Stimulated activated CD8-positive, alpha-beta memory T cell treated with anti-CD3 and anti-CD28 coated beads, Interleukin-15, amount 100 ng/mL, for 48 hours (primary cell): ENCODE measurements at places on chromosomes 13 and 19.
A peak's percentile ranks its signal among the peaks of the same experiment; 100 is the strongest.

GRCh38 chr19:53958168-53958571 lies 4.6 kb upstream of the CACNG8 start:
- DNase-seq: no peak

DNA sequence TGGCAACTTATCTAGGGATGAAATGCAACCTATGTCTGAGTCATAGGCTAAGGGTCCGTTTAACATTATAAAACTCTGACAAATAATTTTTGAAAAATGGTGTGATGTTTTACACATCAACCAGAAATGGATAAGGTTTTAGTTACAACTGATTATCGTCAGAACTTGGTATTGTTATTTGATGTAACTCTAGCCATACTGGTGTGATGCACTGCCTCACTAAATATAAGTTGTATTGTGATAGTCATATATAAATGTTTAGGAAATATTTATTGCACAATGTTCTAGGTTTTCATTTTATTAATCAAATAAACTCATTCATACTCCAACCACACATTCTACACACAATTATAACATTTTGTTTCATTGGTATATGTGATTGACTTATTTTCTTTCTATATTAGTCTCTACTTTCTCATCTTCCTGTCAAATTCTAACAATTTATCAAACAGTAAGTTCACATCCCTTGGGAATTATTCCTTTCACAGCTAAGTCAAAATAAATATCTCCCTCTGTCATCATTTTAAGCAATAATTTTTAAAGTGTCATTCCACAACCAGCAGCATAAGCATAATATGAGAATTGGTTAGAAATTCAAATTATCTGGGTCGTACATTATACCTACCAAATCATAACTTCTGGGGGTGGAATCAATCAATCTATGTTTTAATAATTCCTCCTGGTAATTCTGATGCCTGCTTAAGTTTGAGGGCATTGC lies 873.9 kb downstream of the SLITRK1 start:
- DNase-seq: no peak

DNA sequence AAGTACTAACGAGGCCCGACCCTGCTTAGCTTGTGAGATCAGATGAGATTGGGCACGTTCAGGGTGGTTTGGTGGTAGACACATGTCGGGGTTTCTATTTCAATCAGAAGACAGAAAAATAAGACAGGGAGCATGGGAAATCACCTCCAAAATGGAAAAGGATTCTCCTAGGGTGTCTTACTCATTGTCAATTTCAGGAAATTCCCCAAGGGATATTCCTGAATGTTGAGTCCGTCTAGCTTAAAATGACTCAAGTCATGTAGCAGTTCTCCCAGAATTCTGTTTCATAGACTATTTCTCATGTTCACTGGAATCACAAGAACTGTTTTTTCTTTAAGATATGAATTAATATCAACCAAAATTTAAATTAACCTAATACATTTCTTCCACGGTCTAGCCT lies 380.1 kb downstream of the EFNB2 start:
- DNase-seq: no peak

DNA sequence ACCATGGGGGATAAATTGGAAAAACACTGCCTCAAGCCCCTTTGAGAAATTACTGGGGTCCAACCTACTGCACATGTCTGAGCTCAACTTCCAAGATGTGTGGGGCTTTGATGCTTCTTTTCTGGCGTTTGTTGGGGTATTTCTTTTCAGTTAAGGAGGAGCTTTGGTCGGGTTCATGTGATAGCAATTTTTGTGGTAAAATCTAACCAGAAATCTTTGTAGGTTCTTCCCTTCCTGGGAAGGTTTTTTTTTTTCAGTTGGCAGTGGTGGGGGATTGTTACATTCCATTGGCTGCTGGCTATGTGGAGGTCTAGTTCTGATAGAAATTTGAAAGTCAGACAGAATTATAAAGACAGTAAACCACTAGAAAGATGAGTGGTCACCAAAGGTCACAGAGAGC lies 327.8 kb downstream of the ATP8A2 start:
- DNase-seq: no peak

GRCh38 chr13:50205581-50205980 lies 190.3 kb downstream of the KCNRG start:
- no peak for DNase-seq

DNA sequence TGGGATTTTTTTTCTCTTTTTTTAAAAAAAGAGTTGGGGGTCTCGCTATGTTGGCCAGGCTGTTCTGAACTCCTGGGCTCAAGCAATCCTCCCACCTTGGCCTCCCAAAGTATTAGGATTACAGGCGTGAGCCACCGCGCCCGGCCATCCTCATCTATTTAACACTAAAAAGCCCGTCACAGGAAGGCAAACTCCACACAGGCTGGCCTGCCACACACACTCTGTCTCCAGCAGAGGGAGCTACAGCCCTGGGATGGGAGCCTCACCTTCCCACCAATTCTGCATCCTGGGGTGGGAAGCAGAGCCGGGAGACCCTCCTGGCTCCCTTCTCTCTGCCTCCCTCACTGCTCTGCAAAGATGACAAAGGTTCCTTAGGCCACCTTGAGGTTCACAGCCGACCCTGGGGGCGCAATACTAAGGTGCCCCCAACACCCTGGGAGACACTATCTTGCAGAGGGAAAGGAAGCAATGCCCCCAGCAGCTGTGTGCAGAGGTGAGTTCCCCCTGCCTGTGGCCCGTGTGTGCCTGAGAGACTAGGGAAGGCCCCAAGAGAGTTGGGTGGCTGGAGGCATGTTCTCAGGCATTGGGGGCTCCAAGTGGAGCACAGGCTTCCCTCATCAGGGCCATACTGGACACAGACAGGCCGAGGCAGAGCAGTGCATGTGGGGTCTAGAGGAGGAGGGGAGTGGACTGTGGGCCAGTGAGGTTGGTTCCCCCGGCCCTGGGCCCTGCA lies 27.4 kb upstream of the TIMM44 start:
- no peak for DNase-seq

GRCh38 chr19:41235480-41235879 lies 16.5 kb downstream of the AXL start:
- DNase-seq: no peak

- no peak for DNase-seq
These were observed 300.7 kb downstream of the DCT start for GRCh38 chr13:94178625-94179244.

DNA sequence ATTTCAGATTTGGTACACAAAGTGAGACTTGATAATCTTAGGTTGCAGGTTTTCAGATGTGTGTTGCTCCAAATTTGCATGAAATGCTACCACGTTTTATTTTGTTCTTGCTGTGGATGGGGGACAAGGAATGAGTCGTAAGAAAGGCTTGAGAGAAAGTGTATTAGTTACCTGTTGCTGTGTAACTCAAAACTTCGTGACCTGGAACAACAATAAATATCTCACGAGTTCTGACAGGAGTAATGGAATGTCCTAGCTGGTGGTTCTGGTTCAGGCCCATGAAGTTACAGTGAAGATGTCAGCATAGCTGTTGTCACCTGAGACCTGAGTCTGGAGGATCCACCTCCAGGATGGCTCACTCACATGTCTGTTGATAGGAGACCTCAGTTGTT lies 1.2 kb downstream of the ZNF8 start:
- DNase-seq: no peak

DNA sequence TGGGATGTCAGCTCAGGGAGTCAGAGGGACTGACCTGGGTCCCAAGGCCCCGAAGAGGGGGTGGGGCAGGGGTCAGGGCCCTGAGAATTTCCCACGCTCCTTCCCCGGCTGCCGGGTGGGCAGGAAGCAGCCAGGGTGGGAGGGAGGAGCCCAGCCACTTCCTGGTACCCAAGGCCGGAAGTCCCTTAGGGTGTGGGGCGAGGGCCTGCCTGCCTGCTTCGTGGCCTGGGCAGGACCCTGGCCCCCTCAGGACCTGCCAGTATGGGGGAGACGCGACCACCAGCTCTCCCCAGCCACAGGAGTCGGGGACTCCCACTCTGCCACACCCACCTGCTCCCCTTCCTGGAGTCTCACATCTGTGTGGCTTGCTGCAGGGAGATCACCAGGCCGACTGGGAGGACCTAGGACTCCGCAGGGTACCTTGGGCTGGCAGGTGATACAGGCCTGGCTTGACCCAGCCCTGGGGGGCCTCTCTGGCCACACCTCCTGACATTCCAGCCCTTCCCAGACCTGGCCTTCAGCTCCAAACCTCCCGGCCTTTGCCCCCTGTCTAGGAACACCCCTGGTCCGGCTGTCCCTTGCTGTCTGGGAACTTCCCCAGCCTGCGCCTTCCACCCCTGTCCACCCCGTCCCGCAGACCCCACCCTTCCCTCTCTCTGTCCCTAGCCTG lies 9.8 kb upstream of the CIRBP start:
- peak; percentile 64 for DNase-seq

- DNase-seq: no peak
These were observed 15.1 kb downstream of the PLK5 start for GRCh38 chr19:1538978-1539377.

DNA sequence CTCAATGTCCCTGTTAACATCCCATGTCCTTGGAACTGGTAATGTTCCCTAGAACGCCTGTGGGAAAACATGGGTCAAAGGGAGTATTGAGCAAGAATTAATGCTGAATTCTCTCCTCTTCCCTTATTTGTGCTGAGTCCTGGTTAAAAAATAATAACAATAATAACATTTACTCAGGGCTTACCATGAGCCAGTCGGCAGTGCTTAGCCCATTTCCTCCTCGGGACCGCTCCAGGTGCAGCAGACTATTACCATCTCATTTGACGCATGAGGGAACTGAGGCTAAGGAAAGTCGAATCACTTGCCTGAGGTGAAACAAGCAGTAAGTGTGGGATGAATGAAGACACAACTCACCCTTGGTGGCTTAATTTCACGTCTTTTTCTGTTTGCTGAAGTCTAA lies 33.6 kb upstream of the SLC15A1 start:
- no peak for DNase-seq

DNA sequence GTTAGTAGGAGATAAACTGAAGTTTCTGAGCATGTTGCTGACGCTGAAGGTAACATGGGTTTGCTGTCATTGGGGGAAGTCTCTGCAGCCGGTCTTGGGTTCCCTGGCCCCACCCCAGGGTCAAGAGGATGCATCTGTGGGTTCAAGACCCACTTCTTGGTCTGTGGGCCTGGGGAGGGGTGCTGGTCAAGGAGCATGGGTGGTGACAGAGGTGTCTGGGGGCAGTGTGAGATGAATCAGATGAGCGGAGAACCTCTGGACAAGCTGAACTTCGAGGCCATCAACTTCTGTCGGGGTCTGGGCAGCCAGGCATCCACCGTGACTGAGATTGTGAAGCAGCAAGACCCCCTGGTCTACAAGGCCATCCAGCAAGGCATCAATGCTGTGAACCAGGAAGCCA lies 51.9 kb downstream of the ACSBG2 start:
- no peak for DNase-seq

DNA sequence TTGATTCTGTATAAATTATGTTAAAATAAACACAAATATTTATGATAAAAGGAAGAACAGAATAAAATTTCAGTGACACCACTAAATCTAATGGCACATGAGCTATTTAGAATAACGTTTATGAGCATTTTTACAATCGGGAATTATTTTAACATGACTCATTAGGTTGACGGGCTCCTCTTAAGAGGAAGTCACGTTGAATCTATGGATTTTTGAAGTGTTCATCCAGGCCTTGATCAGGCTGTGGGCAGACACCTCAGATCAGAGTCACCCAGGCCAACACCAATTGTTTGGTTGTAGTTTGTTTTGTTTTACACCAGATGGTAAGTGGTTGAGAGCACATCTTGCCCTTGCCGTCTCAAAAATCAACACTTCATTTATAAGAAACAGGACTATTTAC lies 257.8 kb downstream of the FOXO1 start:
- DNase-seq: no peak

- peak; percentile 91 for DNase-seq
These were observed at the start of gene NACC1 for GRCh38 chr19:13117772-13118423. NACC1 (plus strand) TSS chr19:13118264; CDS start chr19:13135208, 16,944 bp downstream.

DNA sequence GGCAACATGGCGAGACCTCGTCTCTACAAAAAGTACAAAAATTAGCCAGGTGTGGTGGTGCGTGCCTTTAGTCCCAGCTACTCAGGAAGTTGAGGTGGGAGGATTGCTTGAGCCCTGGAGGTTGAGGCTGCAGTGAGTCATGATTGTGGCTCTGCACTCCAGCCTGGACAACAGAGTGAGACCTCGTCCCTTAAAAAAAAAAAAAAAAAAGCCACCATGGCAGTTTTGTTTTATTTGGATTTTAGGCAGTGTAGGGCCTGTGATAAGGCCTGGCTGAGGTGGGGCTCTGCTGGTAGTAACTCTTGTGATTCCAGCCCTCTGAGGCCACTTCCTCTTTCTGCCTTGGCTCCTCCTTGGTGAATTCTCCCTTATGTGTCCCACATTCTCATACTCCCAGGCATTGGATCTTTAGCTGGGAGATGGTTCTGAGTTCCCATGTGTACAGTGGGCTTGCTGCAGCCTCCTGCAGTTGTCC lies 39.2 kb downstream of the GATAD2A start:
- DNase-seq: no peak

DNA sequence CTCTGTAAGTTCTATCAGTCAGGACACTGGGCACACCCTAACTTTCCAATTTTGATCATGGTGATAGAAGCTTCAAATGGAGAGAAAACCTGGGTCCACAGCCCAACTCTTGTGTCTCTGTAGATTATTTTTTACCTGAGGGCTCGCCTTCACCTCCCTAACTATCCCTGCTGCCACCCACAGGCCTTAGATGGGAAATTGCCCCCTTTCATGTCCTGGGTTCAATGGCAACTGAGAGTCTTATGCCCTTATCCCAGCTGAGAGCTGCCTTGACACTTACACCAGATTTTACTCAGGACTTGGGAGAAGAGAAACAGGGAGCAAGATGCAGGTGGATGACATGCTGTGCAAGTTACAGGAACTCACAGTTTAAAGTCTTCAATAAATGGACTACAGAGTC lies 81.7 kb downstream of the RAP2A start:
- DNase-seq: no peak

DNA sequence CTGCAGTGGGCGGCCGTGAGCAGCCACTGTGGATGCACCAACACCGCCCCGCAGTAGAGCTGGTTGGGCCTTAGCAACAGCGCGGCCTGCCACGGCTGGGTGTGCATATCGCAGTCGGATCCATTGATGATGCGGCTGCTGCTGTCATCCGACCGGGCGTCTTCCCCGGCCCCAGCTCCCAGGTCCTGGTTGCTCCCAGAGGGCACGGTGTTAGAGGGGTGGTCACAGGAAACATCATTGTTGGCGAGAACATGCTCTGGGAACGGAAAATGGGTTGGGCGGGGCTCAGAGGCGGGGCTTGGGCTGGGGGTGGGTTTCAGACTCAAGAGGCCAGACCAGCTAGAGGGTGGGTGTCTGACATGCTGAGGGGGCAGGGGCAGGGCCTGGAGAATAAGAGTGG lies 3.0 kb downstream of the KLK5 start:
- no peak for DNase-seq

- no peak for DNase-seq
These were observed 8.8 kb downstream of the TPT1 start for GRCh38 chr13:45332036-45332830.
